B cell (primary cell): ENCODE measurements at places on chromosomes 11 and 22.

GRCh38 chr11:70398834-70399680 is 728 bp downstream of the CTTN start:
- peak; percentile 39 for DNase-seq

GRCh38 chr11:78420796-78421209 is 3.2 kb upstream of the GAB2 start:
- DNase-seq: peak; percentile 80

DNA sequence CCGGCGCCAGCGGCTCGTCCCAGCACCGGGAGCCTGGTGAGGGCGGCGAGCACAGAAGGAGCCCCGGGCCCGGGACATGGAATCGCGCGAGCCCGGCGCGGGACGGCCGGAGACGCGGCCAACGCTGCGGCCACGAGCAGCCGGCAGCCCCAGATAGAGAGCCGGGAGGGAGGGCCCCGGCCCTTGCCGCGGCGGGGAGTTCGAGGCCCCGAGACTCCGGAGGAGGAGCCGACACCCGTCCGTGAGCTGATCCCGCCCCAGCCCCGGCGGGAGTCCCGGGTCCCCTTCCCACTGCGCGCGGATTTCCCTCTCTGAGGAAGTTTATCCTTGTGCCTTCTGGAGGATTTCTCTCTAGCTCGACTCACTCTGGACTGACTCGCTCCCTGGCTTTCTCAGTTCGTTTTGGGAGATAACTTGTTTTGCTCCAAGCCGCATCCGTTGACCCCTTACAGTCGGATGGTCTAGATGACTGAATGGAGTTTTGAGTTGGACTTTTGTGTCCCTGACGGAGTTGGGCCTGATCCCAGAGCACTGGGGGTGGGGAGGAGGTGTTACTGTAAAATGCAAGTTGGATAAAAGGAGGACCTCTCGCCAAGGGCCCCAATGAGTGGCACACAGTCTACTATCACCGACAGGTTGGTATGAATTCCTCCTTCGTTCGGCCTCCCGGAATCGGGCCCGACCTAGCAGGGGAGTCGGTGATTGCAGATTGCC is 585 bp downstream of the ARHGEF12 start:
- peak; percentile 52 for DNase-seq

GRCh38 chr11:112605093-112605666 is 344.5 kb upstream of the PLET1 start:
- DNase-seq: no peak

GRCh38 chr11:115459563-115459962 is 44.7 kb downstream of the CADM1 start:
- no peak for DNase-seq

- no peak for DNase-seq
Observed at GRCh38 chr11:38476808-38477575, 1879.0 kb upstream of the RAG2 start.

GRCh38 chr11:44615041-44615755 is 49.7 kb downstream of the CD82 start:
- no peak for DNase-seq

DNA sequence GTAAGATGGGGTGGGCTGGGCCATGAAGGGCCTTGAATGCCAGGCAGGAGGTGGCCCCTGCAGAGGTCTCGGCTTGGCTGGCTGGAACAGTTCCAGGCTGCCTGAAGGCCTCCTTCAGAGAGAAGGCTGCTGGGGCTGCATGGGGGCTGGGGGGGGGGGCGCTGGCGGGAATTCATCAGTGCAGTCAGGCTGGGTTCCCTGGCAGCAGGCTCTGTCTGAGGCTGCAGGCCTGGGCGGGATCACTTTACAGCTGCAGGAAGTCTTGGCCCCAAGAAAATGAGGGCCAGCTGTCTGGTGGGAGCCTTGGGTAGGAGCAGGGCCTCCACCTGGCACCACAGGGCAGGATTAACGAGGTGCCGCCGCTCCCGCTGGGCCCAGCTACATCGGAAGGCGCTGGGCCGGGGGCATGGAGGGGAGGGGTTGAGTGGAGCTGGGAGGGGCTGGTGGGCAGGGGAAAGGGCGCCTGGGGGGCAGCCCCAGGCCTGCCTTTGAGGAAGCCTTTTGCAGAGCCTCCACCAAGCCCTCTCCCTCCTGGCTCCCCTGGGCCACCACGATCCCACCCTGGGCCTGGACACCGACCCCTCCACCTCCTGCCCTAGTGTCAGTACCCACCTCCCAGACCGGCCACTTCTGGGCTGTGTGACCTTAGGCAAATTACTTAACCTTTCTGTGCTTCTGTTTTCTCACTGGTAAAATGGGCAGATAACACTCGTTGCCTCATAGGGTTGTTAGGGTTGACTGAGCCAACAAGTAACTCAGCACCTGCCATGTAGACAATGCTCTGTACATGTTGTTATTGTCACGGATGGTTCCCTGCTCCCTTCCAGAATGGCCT is 31.0 kb upstream of the HMOX1 start:
- peak; percentile 39 for DNase-seq

- no peak for DNase-seq
Observed at GRCh38 chr11:117925198-117925925, 3.8 kb downstream of the TMPRSS13 start.

DNA sequence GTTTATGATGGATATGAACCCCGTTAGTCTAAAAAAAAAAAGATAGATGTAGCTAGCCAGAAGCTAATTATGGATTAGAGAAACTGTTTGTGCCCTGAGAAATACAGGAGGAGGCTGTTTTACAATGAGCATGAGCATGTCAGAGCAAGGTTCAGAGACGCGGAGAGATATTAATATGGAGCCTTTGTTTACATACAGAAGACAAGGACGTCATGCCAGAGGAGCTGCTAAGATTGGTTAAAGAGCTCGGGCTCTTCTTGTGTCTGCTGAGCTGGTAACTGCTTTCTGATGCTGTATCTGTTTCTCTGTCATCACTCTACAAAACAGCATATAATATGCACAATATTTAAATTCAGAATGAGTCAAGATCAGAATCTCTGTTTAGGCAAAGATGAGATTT is 24.9 kb upstream of the CCDC89 start:
- no peak for DNase-seq

- DNase-seq: no peak
Observed at GRCh38 chr22:19265779-19266178, 25.7 kb downstream of the CLTCL1 start.

DNA sequence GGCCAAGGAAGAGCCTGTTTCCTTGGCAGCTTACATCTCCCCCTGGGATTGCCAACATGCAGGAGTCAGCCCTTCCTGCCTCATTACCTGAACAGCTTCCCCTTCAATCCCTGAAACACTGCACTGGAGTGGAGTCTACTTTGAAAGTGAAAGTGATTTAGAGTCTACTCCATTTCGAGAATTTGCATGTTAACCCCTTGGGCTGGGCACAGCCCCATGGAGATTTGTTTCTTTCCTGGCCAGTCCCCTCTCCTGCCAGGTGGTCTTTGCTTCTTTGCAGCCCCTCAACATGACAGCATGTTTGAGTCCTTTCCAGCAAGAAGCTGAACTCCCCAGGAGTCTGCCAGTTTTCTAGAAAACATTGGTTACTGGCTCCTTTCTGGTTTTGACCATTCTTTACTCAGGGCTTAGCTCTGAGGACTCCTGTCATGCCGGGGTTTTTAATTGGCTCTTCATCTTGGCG is 59.9 kb downstream of the TRAF6 start:
- DNase-seq: peak; percentile 43

DNA sequence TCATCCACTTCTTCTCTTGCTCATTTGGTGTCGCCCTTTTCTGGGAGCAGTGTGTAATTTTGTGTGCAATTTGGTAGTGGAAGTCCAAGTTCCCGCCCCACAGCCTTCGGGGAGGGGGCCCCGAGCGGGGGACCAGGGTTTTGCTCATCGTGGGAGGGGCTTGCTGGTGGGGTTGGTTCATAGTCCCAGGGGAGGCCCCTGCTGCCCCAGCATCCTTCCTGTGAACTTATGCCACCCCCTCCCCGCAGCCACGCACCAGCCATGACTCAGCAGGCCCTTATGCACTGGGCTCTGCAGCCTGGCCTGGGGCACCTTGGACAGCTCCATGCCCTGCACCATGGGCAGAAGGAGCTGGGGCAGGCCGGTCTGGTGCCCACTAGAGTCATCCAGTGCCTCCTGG is 1183.6 kb downstream of the BRD1 start:
- DNase-seq: no peak

DNA sequence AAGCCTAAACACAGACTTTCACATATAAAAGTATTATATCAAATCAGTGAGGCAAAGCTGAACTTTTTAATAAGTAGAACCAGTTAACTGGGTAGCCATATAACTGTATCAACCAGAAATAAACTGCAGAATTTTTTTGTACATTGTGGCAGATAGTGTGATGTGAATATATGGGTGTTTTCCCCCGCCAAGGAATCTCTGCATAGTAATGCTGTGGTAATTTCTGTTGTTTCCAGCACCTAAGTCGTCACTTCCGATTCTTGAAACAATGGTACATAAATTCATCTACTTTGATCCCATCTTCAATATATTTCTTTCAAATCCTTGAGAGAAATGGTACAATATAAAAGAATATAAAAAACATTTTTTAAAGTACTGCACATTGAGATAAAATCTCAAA is 39.6 kb downstream of the NARS2 start:
- peak; percentile 56 for DNase-seq

DNA sequence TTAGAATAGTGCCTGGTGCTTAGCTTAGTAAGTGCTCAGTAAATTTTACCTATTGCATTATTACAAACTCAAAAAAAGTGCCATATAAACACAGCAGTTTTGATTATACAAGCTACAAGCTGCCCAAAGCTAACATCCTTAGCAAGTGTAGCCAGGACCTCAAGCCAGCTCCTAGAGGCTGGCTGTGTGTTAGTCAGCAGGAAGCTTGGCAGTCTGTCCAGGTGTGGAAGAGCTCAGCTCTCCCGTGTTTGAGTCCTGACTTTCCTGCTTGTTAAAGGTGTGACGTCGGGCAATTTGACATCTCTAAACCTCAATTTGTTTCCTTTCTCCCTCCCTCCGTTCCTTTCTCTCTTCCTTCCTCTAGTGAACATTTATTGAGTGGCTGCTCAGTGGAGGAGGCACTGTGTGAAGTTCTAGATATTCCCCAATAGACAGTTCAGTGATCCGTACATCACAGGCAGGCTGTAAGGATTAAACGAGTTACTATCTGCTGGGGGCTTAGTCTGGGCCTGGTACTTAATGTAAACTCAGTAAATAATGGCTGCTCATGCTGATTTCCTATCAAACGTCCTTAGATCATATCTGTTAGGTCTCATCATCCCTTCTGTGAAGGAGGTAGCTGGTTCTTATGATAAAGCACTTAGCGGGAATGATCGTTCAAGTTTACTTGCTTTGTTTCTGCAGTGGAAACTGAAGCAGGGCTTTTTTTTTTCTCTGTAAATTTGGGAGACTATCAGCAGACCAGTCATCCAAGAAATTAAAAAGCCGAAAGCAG is 68.7 kb downstream of the PRR5L start:
- DNase-seq: no peak

GRCh38 chr11:82969811-82970210 is 68.3 kb downstream of the DDIAS start:
- DNase-seq: peak; percentile 46

DNA sequence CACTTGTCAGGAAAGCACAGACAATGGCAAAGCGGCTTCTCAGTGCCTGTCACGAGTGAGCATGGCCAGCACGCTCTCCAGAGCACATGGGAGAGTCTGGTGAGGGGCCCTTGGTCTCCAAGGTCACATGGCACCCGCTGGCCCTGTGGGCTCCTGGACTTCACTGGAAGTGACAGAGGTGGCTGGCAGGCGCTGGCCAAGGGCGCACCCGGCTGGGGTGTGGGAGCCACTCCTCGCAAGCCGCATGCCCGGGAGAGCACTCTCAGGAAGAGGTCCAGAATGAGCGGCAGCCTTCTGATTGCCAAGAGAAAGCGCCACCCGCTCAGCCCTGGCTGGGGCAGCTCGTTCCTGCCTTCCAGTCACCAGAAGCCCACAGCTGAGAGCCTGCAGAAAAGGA is 17.1 kb upstream of the MOB2 start:
- DNase-seq: no peak

GRCh38 chr11:76807206-76807875 is 24.2 kb downstream of the TSKU start:
- DNase-seq: peak; percentile 70

- no peak for DNase-seq
Observed at GRCh38 chr11:87974797-87975196, 200.4 kb downstream of the RAB38 start.

DNA sequence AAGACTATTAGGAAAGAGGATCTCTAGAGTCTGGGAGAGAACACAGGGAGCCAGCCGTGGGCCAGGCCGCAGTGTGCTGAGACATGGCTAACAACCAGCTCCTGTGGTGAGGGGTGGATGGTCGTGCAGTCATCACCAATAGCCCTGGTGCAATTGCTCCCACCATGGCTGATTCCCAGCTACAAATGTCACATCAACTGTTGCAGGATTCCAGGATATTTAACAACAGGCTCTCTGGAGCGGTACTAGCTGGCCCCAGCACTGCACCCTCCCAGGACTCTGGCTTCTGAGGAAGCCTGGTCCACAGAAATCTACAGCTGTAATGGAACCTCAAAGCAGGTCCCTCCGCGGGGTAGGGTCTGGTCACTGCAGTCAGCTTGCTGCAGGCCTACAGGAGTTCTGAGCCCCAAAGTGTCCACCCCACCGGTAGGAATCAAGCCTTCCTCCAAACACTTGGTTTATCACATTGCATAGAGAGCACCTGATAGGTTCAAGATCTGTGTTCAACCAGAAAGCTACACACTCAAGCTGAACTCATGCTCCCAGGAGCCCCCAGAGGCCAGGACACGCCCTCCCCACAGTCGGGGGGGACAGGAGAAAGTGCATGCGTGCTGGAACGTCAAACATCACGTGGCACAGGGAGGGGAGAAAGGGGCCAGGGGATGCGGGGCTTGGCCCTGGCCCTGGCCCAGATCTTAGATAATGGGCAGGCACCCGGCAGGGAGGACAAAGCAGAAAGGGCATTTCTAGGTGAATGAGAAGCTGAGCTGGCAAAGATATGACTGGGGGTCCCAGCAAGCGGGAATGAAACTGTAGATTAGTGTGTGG is 609.0 kb downstream of the TBC1D22A start:
- no peak for DNase-seq

- DNase-seq: no peak
Observed at GRCh38 chr11:130429120-130429681, 792 bp upstream of the ADAMTS8 start.

DNA sequence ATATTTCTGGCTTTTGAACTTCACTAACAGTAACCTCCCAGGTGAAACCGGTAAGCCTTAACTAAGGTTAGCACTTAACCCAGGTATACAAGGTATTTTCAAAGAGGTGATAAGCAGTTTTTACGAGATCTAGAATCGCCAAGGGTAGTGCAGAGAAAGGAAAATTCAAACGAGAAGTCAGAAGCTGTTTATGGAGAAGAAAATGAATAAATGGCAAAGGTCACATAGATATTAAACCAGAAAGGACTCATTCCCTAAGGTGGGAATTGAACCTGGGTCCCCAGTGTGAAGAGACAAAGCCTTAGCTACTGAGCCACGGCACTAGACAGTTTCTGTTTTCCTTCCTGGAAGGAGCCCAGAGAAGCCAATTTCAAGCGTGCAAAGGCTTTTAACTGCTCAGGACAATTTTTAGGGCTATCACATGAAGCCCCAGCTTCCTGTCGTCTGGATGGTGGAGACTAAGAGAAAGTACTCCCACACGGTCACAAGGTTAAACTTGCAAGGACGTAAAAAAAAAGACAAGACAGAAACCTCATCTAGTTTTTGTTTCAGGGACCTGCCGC is 5.7 kb upstream of the C1QTNF6 start:
- DNase-seq: no peak

GRCh38 chr11:2171591-2172003 is at the start of gene TH:
Gene TH (minus strand): TSS chr11:2171815. CDS start chr11:2171786, 29 bp downstream.
- DNase-seq: no peak
